ENCODE measurements at places on chromosomes 5 and 9. TPM values are rescaled to one million over a fixed set of nuclear protein-coding genes. Genes with fewer than 3 reads are reported as not detected.

TNC gene
- 166 TPM for total RNA-seq

PCDHA13 gene
- 1.7 TPM for total RNA-seq

SLC36A3 gene
- not detected for total RNA-seq

CCDC180 gene
- total RNA-seq = 5.1 TPM

IFNA13 gene
- total RNA-seq = not detected

GHR gene
- total RNA-seq = 5.7 TPM

DNA sequence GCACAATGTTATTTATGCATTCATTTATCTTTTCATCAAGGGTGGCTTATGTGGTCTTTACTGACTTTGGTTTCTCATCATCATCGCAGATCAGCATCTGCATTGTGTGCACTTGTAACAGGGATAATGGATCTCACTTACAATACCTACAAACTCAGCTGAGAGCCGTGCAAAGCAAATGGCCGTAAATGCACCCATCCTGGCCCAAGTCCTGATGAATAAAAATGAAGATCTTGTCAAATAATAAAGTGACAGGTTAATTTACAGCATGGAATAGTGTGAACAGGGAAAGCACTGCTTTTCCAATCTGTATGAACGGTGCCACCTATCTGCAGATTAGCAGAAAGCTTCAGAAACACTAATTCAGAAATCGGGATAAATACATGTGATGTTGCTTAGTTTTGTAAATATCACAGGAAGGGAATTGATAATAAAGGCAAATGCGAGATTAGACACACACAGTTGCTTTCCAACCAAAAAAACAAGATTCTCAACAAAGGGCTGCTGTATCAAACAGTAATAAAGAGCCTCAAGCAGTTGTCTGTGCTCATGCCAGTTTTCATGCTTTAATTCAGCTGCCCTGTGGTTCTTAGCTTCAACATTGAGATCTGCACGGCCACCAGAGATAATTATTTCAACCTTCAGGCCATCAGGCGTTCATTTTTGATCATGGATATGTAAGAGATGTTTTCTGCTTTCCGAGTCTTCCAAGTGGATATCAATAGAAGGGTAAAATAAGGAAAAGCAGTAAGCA is 153.4 kb upstream of the POU5F2 start:
- H3K4me1 ChIP-seq = no peaks in the 10 kb centered on the region
- DNase-seq = no peak
- no peaks in the 10 kb centered on the region for H3K36me3 ChIP-seq
- no peaks in the 10 kb centered on the region for H3K27me3 ChIP-seq

GRCh38 chr5:170469414-170469813 is 34.4 kb upstream of the KCNIP1 start:
- no peak for DNase-seq
- H3K36me3 ChIP-seq = no peaks in the 10 kb centered on the region
- no peaks in the 10 kb centered on the region for H3K4me1 ChIP-seq
- no peak overlapping the region for H3K27ac ChIP-seq
- H3K27me3 ChIP-seq = no peaks in the 10 kb centered on the region

- no peaks in the 10 kb centered on the region for H3K36me3 ChIP-seq
- H3K4me3 ChIP-seq = no peak overlapping the region
- DNase-seq = no peak
- H3K27ac ChIP-seq = no peak overlapping the region
- no peaks in the 10 kb centered on the region for H3K27me3 ChIP-seq
Measured at GRCh38 chr5:100827481-100827889, 75.6 kb downstream of the ST8SIA4 start.

DNA sequence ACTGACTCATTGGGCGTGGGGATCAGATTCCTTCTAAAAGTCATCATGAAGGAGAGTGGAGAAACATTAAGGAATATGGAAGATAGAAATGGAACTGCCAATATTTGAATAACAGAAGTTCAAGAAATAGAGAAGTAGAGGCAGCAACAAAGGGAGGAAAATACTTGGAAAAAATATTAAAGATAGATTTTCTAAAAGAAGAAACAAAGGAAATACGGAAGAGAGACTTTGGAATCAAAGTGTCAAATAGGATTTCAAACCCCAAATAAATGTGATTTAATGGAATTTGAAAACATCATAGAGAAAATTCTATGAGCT is 605.1 kb upstream of the KLF4 start:
- no peaks in the 10 kb centered on the region for H3K4me1 ChIP-seq
- H3K4me3 ChIP-seq = no peak overlapping the region
- no peaks in the 10 kb centered on the region for H3K36me3 ChIP-seq
- no peak overlapping the region for H3K27ac ChIP-seq

DNA sequence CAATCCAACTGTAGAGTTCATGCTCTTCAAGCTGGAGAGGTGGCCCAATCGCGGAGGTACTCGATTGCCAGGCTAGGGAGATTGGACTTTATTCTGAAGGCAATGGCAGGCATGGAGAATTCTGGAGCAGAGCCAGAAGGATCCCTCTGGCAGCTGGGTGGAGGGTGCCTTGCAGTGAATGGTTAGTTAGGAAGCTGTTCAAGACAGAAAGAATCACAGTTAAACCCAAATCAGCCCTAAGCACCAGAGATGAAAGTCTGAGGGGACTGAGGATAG is 182.4 kb downstream of the RGS3 start:
- no peaks in the 10 kb centered on the region for H3K27me3 ChIP-seq
- H3K27ac ChIP-seq = no peak overlapping the region
- DNase-seq = no peak
- no peaks in the 10 kb centered on the region for H3K4me1 ChIP-seq

DNA sequence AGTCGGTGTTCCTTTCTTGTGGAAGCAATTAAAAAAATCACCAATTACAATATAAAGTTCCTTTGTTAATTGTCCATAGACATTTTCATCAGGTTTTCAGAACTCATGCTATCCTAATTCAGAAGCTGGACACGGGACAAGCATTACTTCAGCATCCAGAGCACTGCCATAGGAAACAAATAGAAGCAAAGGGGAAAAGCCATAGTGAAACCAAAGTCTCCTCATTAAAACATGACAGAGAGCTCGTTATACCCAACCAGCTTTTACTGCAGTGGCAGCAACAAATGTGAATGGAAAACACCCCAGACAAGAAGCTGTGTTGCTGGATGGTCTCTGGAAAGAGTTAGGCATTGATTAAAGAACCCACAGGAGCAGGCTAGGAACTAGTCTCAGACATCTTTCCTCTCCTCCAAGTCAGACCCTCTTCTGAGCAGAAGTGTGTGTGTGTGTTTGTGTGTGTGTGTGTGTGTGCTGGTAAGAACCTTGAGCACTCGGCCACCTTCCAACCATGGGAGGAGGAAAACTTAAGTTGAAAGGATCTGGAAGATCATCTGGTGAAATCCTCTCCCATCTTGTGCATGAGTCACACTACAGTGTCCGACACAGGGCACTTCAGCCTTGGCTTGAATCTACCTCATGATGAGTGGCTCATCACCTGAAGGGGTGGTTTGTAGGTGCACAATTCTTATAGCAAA is 162.6 kb upstream of the ADAMTS16 start:
- DNase-seq = no peak
- H3K4me1 ChIP-seq = no peaks in the 10 kb centered on the region

GRCh38 chr5:73443829-73444498 is 4.6 kb downstream of the FOXD1 start:
- no peaks in the 10 kb centered on the region for H3K4me1 ChIP-seq
- H3K27ac ChIP-seq = no peak overlapping the region
- no peak overlapping the region for H3K4me3 ChIP-seq
- H3K27me3 ChIP-seq = peaks cover 96% of the 10 kb centered on the region
- DNase-seq = peak; percentile 70
- no peaks in the 10 kb centered on the region for H3K36me3 ChIP-seq

DNA sequence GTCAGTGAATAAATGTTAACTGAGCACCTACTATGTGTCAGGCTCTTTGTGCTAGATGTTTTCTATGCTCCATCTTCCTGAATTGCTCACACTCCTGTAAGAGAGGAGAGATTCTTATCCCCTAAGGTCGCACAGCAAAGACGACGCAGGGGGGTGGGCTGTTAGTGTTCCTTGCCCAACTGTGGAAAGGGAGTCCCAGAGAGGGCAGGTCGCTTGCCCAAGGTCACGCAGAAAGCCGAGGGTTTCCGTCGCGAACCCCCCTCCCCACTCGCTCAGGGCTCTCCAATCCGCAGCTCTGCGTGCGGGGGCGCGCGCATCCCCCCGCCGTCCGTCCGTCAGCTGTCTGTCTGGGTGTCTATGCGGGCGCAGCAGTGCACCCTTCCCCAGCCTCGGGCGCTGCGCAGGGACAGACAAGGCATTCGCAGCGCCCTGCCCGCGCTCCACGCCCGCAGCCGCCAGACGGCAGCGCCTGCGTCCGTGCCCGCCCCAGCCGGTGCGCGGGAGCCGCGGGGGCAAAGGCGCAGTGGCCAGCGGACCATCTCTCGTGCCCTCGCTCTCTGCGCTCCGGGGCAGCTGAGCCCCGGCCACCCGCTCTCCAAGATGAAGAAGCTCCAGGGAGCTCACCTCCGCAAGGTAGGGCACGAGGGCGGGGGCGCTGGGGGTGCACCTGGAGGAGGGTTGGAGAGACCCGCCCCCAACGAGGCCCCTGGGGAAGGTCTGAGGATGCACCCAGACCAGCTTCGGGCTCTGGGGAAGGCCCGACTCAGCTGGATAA is at the start of gene SLC6A7:
Gene SLC6A7 (plus strand): TSS at position 335 of the 775 bp plus-strand sequence. CDS start 266 bp downstream, at position 601.
- H3K36me3 ChIP-seq = no peaks in the 10 kb centered on the region
- DNase-seq = no peak
- H3K27me3 ChIP-seq = peaks cover 56% of the 10 kb centered on the region

DNA sequence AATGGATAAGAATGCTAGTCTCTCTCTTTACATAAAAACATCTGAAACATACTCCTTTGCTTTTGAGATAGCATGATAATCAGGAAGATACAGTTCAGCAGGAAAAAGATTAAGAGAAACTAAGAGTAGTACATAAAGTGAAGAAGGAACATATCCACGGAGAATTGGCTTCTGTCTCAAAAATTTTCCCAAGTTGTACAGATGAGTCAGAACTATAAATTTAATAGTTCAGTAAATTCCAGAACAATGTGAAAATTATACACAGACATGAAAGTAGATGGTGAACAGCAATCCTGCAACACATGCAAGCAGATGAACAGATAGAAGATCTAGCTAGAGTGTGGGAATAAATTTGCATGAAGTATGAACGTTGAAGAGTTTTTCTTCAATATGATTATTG is 691.4 kb upstream of the RIOK2 start:
- no peak overlapping the region for H3K27ac ChIP-seq
- no peaks in the 10 kb centered on the region for H3K36me3 ChIP-seq
- H3K4me1 ChIP-seq = no peaks in the 10 kb centered on the region
- no peak for DNase-seq
- H3K4me3 ChIP-seq = no peak overlapping the region

GRCh38 chr5:178323961-178324360 is 91.4 kb upstream of the PHYKPL start:
- H3K4me3 ChIP-seq = no peak overlapping the region
- no peaks in the 10 kb centered on the region for H3K27me3 ChIP-seq
- DNase-seq = no peak
- H3K4me1 ChIP-seq = no peaks in the 10 kb centered on the region
- H3K36me3 ChIP-seq = no peaks in the 10 kb centered on the region

GRCh38 chr5:100722657-100723056 is 180.4 kb downstream of the ST8SIA4 start:
- no peaks in the 10 kb centered on the region for H3K27me3 ChIP-seq
- no peak overlapping the region for H3K4me3 ChIP-seq

GRCh38 chr5:90337449-90338052 is 72.0 kb downstream of the CETN3 start:
- no peaks in the 10 kb centered on the region for H3K27me3 ChIP-seq
- no peak for DNase-seq
- H3K36me3 ChIP-seq = no peaks in the 10 kb centered on the region
- no peak overlapping the region for H3K4me3 ChIP-seq
- no peak overlapping the region for H3K27ac ChIP-seq

DNA sequence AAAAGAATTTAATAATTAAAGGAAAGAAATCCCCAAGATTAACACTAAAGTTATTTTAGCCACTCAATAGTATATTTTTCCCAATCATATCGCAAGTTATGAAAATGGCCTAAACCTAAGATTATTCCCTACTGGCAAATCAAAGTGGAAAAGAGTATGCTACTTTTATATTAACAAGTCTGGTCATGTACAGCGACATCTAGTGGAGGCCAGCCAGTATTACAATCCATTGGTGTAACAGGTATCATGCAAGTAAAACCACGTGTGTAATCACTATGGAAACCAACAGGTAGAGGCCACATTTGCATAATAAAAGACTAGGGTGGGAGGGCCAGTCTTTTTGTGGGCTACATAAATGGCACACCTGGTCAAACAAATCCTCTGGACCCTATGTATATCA is 976.4 kb upstream of the CDH9 start:
- no peak for DNase-seq
- H3K27me3 ChIP-seq = no peaks in the 10 kb centered on the region
- no peak overlapping the region for H3K27ac ChIP-seq

DNA sequence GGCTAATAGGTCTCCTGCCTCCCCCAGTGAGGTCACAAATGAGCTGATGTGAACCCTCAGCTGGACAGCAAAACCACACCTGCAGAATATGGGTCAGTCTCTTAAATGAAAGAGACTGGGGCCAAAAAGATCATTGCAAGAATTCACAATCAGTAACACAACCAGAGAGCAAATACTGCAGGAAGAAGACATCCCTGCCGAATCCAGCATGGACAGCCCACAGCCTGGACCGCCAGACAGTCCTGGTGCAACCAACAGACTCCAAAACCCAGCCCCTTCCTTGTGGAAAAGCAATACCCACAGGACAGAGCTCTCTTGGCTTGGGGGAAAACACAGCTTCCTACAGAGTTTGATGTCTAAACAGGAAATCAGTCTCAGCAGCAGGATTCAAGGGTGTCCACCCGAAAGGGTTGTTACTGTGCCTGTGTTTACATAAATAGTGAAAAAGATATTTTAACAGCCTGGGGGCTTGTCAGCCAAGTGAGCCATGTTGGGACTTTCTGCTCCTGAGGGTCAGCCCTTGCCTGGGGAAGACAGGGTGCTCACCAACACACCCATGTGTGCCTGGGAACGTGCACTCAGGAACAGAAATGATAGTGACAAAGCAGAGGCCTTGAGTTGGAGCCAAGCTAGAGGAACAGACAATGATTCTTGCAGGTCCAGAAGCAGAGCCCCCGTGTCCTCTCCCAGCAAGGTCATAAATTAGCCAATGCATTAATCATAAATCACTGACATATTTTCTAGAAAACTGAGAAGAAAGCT is 106.2 kb downstream of the SEMA5A start:
- H3K4me3 ChIP-seq = no peak overlapping the region
- H3K36me3 ChIP-seq = no peaks in the 10 kb centered on the region
- DNase-seq = no peak

- H3K4me1 ChIP-seq = no peaks in the 10 kb centered on the region
- H3K27me3 ChIP-seq = no peaks in the 10 kb centered on the region
- DNase-seq = no peak
- H3K27ac ChIP-seq = no peak overlapping the region
- no peaks in the 10 kb centered on the region for H3K36me3 ChIP-seq
- no peak overlapping the region for H3K4me3 ChIP-seq
Measured at GRCh38 chr9:23638011-23638410, 188.0 kb downstream of the ELAVL2 start.

Data from left lung (tissue), 14 donors.